ENCODE measurements at places on chromosomes 12 and 14.
A peak's percentile ranks its signal among the peaks of the same experiment; 100 is the strongest.

- no peak for DNase-seq
Observed at GRCh38 chr14:31505411-31505810, 17.6 kb upstream of the GPR33 start.

- DNase-seq: no peak
Observed at GRCh38 chr12:95796982-95797289, 6.4 kb upstream of the NTN4 start.

DNA sequence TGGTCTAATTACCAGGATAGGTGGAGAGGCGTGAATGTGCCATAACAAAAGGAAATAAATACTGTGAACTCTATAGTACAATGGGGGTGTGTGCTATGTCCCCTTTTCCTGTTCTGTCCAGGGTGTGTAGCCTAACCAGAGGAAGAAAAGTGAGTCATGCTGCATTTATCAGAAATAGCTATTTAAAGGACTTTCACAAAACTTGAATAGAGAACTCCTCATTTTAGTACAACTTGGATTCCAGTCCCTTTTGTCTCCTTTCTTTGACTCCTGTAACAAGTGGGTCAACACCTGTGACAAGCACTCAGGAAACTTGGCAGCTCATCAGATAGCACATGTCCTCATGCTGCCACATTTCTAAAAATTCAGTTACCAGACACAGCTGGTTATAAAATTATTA lies 123.4 kb downstream of the CCDC91 start:
- DNase-seq: no peak

DNA sequence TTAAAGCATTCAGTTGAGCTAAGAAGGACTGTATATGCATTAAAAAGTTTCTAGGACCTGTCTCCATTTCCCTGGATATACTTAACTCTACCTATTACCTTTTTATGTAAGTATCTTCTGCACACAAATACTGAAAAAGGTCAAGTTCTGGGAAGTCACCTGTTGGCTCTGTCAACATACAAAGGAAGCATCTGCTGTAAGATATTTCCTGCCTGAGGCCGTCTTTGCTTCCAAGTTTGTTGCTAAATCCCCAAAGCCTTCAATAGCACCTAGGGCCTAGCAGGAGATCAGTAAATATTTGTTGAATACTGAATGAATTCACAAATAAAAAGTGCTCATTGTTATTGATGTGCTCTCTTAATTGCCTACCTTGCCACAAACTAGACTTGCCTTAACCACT lies 188.4 kb downstream of the DUSP6 start:
- no peak for DNase-seq

GRCh38 chr14:83867566-83868225 lies 1662.2 kb upstream of the FLRT2 start:
- DNase-seq: no peak

- no peak for DNase-seq
Observed at GRCh38 chr12:108643941-108644810, 10.5 kb upstream of the SELPLG start.

- no peak for DNase-seq
Observed at GRCh38 chr12:96196781-96197180, 2.6 kb downstream of the ELK3 start.

DNA sequence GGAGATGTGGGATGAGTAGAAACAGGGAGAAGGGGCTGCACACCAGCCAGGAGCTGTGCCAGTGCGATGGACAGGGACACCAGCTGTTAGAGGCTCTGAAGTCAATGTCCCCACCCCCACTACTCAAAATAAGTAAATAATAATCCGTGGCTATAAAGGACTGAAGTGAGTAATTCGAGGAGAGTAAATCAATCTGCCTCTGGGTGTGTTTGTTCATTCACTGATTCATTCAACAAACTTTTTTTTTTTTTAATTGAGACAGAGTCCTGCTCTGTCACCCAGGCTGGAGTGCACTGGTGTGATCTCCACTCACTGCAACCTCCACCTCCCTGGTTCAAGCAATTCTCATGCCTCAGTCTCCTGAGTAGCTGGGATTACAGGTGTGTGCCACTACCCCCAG lies 363.6 kb downstream of the TMEM132D start:
- DNase-seq: no peak

GRCh38 chr12:27385766-27386564 lies 53.3 kb downstream of the BMAL2 start:
- no peak for DNase-seq

DNA sequence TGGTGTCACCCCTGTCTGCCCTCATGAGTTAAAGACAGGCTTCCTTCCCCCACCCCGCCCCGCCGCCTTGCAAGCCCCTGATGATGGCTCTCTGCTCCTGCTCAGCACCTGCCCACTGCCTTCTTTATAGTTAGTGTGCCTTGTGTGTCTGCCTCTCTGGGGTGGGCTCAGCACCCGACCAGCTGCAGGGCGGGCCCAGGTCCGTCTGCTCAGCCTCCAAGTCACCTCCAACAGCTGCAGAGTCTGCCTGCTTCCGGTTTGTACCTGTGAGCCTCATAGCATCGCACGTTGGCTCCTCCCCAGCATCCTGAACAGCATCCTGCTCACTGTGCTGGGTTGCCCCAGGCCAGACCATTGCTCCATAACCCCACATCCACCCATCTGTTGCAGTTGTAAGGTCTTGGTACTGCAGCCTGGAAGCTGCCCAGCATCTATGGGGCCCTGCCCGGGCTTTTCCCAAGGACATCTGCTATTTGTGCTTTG lies 3.5 kb downstream of the TGFB3 start:
- DNase-seq: no peak

- no peak for DNase-seq
Observed at GRCh38 chr14:68497011-68497410, 295.9 kb downstream of the ZFP36L1 start.

GRCh38 chr14:105471297-105471821 lies 3.3 kb upstream of the CRIP2 start:
- no peak for DNase-seq

DNA sequence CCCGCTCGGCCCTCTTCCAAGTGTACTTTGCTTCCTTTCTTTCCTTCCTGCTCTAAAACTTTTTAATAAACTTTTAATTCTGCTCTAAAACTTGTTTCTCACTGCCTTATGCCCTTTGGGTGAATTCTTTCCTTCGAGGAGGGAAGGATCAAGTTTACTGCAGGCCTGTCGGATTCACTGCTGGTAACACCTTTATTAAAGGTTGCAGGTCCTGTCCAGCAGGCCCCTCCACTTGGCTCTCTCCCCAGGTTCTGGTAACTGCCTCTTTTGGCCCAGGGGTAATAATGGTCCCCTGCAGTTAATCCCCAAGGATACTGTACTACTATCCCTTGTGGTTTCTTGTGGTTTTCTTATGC lies 152.7 kb upstream of the EEA1 start:
- DNase-seq: no peak

GRCh38 chr12:9971181-9971580 lies at the start of gene CLEC12A:
Gene CLEC12A, plus strand, starts transcription at chr12:9971409. Its CDS starts 188 bp downstream, at chr12:9971597.
- DNase-seq: no peak

GRCh38 chr14:51894250-51894649 lies 33.8 kb downstream of the GNG2 start:
- no peak for DNase-seq

GRCh38 chr14:90773705-90774104 lies 42.5 kb downstream of the TTC7B start:
- no peak for DNase-seq

DNA sequence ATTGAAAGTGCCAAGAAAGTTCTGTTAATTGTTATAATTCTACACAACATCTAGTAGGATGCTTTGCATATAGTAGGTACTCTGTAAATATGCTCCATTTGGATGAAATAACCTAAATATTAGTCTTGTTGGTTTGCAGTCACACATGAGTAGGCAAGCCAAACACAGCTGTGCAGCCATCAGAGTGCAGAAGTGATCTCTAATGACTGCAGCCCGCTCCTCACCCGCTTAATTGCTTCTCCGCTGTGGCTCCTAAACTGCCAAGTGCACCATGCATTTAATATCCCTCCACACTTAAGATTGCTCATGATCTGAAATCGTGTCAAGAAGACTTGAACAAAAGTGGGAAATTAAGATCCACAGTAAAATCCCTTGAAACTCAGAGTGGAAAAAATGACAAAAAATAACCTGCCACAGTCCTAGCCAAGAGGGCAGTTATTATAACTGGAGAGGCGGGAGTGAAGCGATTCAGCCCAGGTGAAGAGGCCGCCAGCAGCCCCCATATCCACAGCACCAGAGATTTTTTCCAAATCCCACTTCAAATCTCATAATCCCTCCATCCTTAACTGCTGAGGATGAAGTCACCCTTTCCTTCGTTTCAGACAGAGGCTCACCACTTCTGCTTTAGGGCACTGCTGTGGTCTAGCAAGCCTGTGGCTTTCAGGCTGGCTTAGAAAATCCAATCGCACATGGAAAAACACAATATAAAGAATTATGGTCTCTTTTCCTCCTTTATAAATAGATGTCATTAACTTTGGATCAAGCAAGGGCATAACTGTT lies 69.5 kb downstream of the TMEM30B start:
- DNase-seq: peak; percentile 85

- no peak for DNase-seq
Observed at GRCh38 chr14:22185191-22185590, 403.8 kb downstream of the DAD1 start.

DNA sequence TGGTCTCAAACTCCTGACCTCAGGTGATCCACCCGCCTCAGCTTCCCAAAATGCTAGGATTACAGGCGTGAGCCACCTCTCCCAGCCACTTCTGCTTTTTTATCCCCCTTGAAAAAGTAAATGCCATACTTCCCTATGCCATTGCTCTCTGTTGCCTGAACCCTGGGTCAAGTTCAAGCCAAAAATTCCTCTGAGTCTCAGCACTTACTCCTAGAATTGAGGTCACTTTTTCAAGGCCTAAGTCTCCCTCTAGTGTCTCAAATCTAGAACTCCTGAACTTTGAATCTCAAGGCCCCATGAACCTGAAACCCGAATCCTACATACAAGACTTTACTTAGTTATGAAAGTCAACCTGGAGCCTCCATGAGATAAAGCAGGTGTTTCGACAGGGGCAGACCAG lies 1.4 kb upstream of the APOBEC1 start:
- no peak for DNase-seq

- no peak for DNase-seq
Observed at GRCh38 chr12:74449872-74450271, 87.8 kb upstream of the ATXN7L3B start.

DNA sequence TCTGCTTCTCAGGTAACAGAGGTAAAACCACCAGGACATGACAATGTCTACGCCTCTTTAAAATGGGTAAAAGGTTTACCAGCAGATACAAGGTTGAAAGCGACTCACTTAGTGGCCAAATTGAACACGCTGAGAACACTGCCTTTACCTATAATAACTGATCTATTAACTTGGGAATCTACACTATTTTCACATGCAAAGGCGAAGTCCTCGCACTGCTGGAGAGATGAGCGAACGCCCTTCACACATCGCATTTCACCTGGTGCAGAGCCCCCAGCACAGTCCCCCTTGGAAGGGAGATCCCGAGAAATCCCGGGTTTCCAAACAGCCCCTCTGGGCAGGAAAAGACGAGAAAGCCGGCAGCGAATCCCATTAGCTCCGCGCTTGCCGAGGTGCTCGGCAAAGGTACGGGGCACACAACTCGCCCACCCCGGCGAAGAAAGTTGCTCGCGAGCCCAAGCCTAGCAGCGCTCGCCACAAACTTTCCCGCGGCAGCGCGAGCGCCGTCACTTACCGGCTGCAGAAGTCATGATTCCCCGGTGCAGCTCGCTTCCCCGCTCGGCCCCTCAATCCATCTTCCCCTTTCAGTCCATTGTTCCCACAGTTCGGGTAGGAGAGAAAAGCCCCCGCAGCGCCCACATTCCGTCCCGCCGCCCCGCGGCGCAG lies 423 bp downstream of the FGD6 start:
- DNase-seq: peak; percentile 87

GRCh38 chr14:40119321-40119720 lies 687.1 kb upstream of the FBXO33 start:
- DNase-seq: no peak

- DNase-seq: peak; percentile 92
Observed at GRCh38 chr12:130633771-130634170, 82.3 kb downstream of the RIMBP2 start.

Measured in NCI-H526 treated with DMSO at 0.1 percent for 48 hours (cell line).